ENCODE measurements at places on chromosomes 3 and 15.

- no peak for DNase-seq
These were observed 630.3 kb downstream of the NAALADL2 start for GRCh38 chr3:175489406-175489805.

DNA sequence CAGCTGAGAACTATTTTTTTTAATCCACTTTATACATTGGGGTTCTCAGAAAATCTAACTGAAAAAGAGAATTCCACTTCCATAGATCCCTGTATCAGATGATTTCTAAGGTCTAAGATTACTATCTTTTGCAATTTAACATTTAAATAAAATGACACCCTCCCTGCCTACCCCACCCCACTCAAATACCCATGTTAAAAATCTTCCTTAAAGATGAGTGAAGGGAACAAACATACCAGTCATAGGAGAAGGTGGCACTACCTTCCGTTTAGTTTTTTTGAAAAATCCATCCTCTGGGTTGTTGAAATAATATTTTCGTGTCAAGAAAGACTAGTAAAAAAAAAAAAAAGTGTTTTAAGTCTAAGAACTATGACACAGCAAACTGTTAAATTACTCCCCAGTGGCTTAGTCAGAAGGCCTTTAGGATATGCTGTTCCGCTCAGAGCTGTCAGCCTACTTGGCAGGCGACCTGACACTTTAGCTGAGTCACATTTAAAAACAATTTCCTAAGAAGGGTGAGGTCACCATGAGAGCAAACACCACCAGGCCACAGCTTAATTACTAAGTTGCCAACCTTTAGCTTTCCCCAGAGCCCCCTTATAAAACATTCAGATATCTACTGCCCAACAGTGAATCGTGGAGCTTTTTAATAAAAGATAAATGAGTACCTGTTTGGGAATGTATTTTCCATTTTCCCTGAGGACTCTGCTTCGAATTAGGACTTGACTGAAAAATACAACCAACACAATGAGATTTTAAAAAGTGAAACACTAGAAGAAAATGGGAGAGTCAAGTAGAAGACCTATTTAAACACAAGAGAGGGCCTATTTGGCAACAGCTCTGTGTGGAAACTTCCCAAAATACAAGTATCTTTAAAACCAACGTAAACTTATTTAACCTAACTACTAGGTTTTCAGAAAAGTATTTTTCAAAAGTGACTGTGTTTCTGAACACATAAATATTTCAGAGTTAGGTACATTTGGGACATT is 9.6 kb downstream of the EMC3 start:
- peak; percentile 60 for DNase-seq

- no peak for DNase-seq
These were observed 42.2 kb upstream of the MRPS22 start for GRCh38 chr3:139301654-139302053.

- no peak for DNase-seq
These were observed 1233.4 kb downstream of the ROBO2 start for GRCh38 chr3:78273326-78273725.

DNA sequence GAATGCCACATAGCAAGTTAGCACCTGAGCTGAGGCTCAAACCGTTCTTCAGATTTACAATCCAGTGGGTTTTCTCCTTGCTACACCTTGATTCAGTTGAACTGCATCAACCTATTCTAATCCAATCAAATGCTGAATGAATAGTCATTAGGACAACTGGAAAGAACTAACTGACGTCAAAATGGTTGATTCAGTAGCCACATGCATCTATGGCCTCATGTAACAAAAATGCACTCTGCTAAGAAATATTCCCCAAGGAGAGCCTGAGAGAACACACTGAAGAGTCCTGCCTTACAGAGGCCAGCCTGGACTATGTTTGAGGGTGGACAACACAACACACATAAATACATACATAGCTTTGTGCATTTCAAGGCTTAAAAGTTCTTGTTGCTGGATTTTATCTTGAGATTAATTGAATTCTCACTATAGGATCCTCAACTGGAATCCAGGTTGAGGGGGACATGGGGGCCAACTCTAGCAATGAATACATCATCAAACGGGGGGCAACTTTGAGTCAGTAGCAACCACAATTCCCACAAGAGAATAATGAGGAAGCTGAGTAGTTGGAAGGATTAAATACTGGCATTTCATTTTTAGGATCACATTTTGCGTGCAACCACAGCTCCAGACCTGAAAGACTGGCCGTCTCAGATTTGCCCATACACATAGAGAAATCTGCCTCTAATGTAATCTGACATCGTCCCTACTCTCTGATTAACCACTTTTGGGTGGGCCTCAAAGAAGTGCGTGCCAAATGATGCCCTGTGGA is 280.2 kb upstream of the ICE2 start:
- no peak for DNase-seq

- DNase-seq, result no peak
These were observed 13.7 kb downstream of the MAP6D1 start for GRCh38 chr3:183811638-183812037.

GRCh38 chr3:85721409-85722145 is 762.8 kb downstream of the CADM2 start:
- no peak for DNase-seq

DNA sequence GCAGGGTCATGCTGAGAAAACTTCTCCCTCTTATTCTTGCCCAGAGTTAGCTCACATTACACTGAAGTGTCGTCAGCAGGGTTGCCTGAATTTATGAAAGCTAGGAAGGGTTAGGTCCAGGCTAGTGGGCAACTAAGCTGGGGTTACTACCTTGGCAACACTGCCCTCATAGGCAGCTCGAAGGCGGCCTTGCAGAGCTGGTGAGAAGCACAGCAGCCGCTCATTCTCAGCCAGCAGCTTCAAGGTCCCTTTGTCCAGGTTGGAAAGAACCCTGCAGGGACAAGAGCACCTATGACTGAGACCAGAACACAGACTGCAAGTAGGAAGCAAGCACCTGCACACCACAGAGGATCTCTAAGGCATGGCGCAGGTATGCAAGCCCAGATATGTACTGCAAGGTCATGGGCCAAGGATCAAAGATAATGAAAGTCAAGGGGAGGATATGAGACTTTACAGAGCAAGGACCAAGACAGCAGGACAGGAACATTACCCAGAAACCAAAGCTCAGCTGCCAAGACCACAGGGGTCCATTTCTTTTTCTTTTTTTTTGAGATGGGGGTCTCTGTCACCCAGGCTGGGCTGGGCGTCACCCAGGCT is 2.8 kb downstream of the CDAN1 start:
- no peak for DNase-seq
